Testis (tissue), 5 donors: ENCODE measurements at places on chromosomes 7 and 10.
A peak's percentile ranks its signal among the peaks of the same experiment; 100 is the strongest.

DNA sequence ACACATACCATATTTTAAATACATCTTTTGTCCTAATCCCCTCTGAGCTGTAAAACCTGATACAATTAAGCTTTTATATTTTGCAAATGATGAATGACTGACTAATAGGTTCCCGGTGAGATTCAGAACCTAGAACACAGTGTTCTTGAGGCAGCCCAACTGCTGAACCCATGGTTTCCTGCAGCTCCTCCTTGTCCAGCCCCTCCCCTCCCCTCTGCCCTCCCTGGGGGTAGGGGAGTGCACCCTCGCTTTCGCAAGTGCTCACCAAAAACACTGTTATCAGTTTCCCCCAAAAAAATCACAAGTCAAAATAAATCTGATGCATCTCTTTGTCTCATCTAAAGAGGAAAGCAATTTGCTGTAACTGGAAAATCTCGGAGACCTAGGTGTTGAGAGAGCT is 602.8 kb downstream of the KCNMA1 start:
- DNase-seq, result no peak

GRCh38 chr10:50636618-50637579 is 13.1 kb upstream of the SGMS1 start:
- no peak for DNase-seq

DNA sequence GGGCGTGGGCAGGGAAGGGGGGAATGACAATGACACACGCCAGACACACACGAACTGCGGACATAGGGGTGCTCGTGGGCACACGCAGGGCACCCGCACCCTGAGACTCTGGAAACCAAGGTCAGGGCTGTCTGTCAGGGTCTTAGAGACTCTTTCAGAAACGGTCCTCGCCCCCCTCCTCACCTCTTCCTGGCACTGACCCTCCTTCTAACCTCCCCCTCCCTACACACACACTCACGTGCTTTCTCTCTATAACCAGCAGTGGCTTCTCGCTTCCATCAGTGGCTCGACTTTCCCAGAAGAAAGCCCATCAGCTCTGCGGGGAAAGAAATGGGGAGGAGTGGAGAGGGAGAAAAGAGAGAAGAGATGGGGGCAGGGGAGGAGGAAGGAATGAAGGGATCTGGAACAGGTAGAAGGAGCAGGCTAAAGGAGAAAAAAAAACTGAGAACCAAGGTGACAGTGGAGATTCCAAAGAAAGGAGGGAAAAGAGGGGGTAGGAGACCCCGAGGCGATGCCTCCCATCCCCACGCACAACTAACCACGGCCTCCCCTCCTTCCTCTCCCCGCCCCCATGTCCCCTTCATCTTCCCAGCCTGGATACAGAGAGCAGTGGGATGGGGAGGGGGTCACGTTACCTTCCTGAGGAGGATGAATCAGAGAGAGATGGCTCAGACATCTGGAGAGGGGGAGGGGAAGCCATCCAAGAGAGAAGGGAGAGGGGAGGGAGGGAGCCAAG is 1.7 kb upstream of the VGF start:
- no peak for DNase-seq

DNA sequence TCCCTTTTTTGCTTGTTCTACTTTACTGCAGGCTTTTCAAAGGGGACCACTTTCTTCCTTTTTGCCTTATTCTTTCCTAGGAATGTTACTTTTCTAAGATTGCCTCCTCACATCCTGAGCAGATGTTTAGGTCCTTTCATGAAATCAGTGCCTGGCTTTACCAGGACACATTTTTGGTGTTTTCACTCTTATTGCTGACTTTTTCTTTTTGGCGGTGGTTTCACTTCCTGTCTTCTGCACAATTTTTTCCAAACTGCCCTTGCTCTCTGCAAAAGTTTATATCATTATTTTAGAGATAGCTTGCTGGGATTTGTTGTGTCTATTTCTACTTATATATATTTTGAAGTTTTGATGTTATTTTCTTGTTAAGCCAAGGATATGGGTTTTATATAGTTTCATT is 332.2 kb upstream of the MTPN start:
- no peak for DNase-seq

DNA sequence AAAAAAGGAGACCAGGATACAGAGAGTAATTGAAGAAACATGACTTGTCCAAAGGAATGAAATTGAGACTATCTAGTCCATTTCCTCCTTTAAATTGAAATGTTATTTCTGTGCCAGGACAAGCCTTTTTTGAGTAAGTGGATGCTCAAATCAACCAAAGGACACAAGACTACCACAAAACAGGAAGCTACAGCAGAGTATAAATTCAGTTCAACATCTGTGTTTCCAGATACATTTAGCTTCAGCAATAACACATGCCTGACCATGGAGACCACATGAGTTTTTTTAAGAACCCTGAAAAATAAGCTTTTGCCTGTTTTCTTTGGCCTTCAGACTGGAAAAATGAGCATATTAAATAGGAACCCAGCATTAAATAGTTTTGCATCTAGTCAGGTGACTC is 707.5 kb downstream of the ZWINT start:
- DNase-seq, result no peak

- no peak for DNase-seq
Observed at GRCh38 chr10:101007099-101007711, 7.6 kb downstream of the LZTS2 start.

DNA sequence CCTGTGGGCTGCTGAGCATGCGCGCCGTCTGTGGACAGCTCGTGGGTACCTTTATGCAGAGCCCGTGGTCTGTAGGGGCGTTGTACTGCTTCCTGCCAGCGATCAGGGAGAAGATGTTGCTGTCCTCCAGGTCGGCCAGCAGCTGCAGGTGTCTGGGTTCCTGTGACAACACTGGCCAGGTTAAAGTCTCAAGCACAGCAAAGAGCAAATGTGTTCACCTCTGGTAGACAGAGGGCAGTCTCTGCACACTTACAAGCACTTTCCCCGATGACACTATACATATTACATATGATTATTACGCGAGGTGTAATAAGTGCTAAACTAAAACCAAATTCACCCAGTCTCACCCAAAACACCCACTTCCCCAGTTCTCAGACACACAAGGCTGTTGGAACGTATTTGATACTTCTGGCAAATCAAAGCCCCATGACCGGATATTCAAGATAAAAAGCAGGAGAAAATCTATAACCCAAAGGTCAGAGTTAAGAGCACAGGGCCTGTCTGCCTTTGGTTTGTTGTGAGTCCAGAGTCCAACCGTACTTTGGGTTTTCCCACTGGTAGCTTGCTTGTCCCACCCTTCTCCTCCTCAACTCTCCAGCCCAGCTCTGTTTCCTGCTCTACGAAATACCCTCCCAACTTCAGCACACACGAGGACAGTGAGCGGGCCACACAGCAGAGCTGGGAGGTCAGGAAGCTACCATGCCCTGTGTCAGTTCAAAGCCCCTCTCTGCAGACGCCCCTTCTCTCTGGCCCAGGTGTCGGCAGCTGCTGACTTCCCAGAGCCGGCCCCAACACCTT is 49.7 kb upstream of the DDC start:
- DNase-seq, result peak; percentile 61

DNA sequence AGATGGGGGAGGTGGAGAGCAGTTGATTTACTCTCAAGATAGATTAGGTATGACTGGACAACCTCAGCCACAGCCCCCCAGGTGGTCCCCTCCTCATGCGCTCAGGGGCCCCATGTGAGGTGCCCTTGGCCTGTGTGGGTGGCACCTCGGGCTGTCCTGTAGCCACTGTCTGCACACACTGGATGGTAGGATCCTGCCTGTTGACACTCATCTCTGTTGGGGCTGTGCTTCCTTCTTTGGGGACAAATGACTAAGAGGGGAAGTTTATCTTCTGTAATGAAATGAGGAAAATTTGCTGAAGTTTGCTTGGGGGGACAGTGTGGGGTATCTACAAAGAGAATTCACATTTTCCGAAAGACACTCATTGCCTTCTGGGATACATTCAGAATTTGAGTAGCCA is 53.6 kb upstream of the ANTXRL start:
- peak; percentile 11 for DNase-seq

GRCh38 chr10:7258948-7259523 is 151.8 kb downstream of the SFMBT2 start:
- DNase-seq, result no peak

- no peak for DNase-seq
Observed at GRCh38 chr10:45096001-45096400, 95.3 kb downstream of the ZNF22 start.

DNA sequence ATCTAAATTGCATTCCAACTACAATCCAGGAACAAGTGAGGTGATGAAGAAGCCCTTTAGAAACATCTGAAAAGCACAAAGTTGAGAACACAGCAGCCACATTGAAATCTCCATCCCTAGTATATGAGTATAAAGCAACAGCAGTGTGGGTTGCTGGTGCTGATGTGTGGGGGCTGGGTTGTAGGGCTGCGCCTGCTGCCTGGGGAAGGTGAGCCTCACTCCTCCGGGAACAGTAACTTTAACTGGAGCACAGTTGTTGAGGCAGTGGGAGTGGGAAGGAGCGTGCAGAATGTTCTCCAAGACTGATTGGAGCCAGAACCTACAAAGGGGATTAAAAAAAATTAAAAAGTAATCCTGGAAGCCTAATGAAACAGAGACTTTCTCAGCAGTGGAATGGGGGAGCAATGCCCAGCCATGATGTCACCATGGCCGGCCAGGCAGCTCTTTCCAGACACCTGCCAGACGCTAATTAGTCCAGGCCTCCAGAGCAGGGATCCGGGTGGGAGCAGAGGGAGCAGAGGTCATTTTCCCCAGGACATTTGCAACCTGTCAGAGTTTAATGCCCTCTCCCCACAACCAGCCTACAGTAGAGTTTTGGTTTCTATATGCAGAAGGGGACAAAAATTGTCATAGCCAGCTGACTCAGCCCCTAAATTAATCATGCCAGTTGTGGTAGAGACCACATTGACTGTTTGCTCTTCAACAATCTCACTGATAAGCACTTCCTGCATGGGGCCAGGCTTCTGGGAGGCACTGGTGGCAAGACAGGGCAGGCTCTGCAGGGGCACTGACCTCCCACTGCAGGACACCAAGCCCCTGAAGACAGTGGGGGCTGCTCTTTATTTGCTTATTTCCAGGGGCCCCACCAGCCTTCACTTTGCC is 133.0 kb upstream of the ZNF32 start:
- DNase-seq, result no peak

GRCh38 chr7:139797607-139798006 is 19.8 kb upstream of the HIPK2 start:
- DNase-seq, result no peak

DNA sequence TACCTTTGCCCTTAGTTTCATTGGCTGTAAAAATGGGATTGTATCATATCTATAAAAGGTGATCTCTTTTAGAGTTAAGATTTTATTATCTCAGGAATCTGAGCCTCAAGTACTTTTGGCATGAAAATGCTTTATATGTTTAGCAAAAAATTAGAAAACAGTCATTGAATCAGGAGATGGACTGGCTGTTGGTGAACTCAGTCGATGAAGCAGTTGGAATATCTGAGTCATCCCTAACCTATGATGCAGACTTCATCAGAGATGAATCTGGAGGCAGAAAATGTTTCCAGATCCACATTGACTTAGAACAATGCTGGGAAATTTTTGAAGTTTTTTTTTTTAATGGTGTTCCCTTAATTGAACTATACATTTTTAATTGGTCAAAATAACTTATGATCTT is 228.5 kb downstream of the SLC25A13 start:
- no peak for DNase-seq

- peak; percentile 4 for DNase-seq
Observed at GRCh38 chr10:130992802-130993523, 318.6 kb downstream of the TCERG1L start.

- DNase-seq, result no peak
Observed at GRCh38 chr10:100907773-100908363, 4.9 kb upstream of the SLF2 start.

- DNase-seq, result no peak
Observed at GRCh38 chr7:108086962-108087361, 43.2 kb downstream of the LAMB4 start.

DNA sequence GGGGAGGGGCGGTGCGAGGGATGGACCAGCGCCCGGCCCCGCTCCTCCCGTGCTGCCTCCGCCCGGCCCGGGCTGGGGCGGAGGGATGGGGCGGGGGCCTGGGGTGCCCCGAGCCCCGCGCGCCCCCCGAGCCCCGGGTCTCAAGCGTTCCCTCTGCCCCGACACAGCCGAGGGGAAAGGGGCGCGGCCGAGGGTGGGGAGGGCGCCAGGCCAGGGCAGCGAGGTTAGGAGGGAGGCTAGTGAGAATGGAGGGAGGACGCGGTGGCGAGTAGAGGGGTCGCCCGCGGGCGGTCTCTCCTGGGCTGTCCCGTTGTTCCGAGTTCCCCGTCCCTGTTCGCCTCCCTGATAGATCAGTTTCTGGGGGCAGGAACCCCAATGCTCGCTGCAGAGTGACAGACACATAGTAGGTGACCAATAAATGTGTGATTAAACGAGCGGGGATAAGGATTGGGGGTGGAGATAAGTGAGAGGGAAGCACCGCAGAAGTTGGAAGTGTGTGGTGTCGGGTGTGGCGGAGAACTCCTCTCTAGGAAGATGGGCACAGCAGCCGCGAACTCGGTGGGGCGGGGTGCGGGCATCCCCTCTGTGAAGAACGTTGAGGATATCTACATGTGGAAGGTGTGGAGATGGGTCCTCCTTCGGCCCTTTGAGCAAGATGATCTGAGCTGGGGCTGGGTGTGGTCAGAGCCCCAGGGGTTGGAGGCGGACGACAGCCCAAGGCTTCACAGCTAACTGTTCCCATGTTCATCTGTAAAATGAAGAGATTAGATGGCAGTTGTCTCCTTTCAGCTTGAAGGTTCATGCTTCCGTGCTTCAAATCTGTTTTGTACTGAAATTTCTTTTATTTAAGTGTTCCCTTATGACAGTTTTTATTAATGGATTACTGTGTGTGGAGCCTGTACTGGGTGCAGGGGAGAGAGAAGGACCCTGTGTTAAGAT is 580 bp downstream of the ZNF775 start:
- no peak for DNase-seq

DNA sequence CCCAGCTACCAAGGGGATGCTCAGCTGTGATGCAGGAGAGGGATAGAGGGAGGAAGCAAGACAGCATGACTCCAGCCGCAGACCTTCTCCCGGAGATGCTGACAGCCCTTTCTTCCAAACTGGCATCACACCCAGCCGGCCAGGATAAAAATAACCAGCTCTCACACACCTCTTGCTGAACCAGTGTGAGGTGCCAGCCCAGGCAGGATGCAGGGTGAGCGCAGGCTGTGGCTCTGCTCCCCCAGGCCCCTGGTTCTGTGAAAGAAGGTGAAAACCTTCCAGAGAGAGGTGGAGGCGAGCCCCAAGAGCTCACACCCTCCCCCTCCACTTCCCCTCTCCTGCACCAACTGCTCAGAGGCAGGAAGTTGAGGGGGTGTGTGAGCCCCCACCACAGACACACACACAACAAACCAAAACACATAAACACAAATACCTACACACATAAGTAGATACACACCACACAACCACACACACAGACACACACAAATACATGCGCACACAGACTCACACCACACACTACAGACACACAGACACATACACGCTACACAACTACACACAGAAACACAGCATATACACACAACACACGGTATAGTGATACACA is 4.0 kb downstream of the GPR15LG start:
- DNase-seq, result no peak

- peak; percentile 34 for DNase-seq
Observed at GRCh38 chr7:155377838-155378579, 79.9 kb upstream of the EN2 start.

GRCh38 chr7:32259931-32260596 is 189.9 kb upstream of the PDE1C start:
- no peak for DNase-seq
